ENCODE measurements at places on chromosomes 3 and 15.

DNA sequence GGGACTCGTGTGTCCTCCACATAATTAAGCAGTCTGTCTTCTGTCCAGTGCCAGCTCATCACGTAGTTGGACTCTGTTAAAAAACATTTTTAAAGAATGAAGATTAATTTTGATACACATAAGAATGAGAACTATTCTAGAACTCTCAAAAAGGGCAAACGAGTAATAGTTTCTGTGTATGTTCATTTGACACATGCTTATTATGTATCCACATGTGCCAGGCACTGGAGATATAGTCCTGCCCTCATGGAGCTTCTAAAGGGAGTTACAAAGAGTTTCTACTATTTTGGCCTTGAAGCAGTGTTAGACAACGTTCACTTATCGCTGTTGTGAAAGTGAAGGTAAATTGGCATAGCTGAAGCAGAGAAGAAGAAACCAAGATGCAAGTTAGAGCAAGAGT lies 326.7 kb upstream of the CTDSPL start:
- no peak for DNase-seq

GRCh38 chr15:76936671-76937070 lies 5.1 kb downstream of the RCN2 start:
- DNase-seq = no peak

GRCh38 chr3:133475245-133476010 lies 75.6 kb downstream of the BFSP2 start:
- DNase-seq = peak; percentile 14

- no peak for DNase-seq
Observed at GRCh38 chr3:56254835-56255234, 213.4 kb downstream of the ERC2 start.

DNA sequence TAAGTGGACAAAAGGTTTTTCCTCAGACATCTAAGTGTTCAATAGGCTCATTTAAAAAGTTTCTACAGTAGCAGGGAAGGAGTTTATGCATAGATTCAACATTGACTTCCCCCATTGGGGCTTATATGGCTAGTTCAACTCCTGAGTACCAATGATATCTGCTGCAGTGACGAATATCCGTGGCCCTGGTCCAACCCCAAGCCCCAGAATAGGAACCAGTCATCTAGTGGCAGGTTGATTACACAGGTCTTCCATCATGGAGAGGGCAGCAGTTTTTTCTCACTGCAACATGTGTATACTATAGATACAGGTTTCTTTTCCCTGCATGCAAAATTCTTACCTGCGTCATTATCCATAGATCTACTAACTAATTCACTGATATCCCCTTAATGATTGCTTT lies 45.8 kb upstream of the KPNA4 start:
- no peak for DNase-seq

DNA sequence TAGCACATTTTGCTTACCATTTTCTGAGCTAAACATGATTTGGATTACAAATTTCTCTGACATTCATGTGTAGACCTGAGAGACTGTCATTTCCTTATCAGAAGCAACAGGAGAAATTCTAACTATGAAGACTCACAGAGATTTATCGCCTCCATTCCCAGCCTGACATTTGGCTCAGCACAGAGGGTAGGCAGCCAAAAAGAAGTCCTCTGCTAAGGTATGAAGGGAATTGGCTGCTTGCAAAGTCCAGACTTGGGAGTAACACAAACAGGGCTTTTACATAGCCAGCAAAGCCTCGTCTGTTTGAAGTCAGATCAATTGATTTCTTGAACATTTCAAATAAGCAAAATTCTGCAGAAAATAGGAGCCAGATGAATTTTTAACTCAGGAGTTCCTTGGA lies 57.0 kb upstream of the CMSS1 start:
- no peak for DNase-seq

DNA sequence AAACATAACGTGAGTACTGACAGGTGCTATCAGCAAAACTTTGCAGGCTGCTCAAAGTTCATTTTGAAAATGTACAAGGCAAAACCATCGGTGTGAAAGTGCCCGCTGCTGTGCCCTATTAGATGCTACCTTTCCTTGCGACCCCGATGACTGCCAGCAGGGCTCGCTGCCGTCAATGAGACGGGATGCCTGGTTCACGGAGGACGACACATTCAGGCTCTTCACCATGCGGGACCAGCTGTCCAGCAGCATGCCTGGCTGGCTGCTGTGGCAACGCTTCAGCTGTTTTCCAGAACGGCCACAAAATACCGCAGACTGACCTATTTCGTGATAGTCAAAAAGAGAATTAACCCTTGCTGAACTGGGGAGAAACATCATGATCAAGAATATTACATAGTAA lies 92.7 kb upstream of the OCA2 start:
- peak; percentile 87 for DNase-seq

DNA sequence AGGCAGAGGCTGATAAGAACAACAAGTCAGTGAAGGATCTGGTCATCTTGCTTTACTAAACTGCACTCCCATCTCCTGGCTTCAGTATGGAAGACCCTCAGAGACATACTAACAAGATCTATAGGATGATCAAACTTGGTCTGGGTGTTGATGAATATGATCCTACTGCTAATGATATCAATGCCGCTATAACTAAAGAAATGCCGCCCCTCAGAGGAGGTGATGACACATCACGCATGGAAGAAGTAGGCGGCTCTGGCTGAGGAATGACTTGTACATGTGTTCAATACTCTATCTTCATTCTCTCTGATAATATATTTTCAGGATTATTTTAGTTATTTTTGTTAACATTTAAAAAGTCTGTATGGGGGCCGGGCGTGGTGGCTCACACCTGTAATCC lies 17.5 kb upstream of the EIF2B5 start:
- peak; percentile 30 for DNase-seq

All from Ammon's horn (tissue), 1 donor.